ENCODE measurements at places on chromosomes 11 and 22.

GRCh38 chr11:13551834-13552233 is 56.0 kb upstream of the PTH start:
- DNase-seq: no peak

DNA sequence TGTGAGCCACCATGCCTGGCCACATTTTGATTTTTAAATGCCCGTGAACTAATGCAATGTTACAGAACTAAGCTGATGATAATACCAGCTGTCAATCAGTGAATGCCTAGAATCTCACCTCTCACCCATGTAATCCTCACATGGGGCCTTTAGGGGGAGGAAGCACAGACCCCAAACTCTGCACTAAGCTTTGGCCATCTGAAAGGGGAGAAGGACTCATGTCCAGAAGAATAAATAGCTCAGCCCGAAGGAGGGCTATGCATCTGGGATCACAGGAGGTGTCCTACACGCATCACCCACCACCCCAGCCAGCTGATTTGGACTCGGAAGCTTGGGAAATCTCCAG is 36.0 kb upstream of the YPEL1 start:
- no peak for DNase-seq

- no peak for DNase-seq
These were observed 259.2 kb upstream of the CTSC start for GRCh38 chr11:88596786-88597185.

GRCh38 chr11:78168539-78169477 is 19.6 kb downstream of the KCTD21 start:
- no peak for DNase-seq

- no peak for DNase-seq
These were observed 261.6 kb upstream of the SORL1-AS1 start for GRCh38 chr11:121714351-121714750.

GRCh38 chr11:68828155-68828931 is 13.4 kb downstream of the CPT1A start:
- no peak for DNase-seq

DNA sequence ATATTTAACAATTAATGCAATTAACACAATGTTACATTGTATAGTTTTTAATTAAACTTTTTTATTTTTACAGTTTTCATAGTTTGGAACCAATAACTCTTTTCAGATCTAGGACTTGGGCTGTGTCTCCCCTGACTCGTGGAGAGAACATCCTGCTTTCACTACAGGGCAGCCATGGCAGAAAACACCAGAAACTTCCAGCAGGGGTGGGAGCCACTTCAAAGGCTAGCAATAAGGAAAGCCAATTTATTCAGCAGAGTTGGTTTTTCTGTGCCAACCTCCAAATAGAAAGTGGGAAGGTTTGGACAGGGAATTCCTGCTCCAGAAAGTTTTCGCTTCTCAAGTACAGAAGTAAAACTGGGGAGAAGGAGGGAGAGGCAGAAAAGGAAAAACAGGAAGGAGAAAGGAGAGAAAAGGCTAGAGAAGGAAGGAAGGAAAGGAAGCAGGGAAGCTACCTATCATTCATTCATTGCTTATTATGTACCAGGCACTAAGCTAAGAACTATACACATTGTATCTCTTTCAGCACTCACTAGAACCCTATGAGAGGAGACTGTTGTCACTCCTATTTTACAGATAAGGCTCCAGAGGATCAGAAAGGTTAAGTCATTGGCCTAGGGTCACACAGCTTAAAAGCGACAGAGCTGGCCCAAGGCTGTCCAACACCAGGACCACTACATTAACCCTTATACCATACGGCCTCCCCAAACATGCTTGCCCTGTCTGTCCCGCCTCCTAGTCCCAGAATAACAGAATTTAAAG is 54.8 kb upstream of the CREB3L1 start:
- no peak for DNase-seq

DNA sequence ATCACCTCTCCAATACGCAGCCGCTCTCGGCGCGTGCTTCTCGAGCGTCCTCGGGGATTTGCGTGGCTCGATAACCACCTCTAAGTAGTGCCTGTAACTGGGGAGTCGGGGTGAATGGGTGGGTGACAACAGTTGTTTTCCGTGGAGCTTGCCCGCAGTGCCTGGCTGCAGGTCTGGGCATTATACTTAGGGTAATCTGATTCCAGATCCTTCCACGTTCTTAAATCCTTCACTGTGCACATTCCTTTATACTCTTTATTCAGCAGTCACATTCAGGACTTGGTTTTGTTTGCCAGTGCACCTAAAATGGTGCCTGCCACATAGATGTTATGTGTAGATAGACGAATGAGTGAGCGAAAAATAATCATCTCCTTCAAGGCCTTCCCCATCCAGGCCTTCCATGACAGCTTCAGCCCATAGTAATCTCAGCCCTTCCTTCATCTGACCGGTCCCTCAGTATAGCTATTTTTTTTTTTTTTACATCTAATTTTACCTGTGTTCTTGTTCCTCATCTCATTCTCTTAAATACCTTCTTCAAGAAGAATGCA is 602 bp downstream of the NAT10 start:
- DNase-seq: no peak

- no peak for DNase-seq
These were observed 194.2 kb downstream of the AASDHPPT start for GRCh38 chr11:106271686-106272085.

All from HEK293T (cell line).